ENCODE measurements at places on chromosomes 2 and 18.
A peak's percentile ranks its signal among the peaks of the same experiment; 100 is the strongest.

- no peak for DNase-seq
Measured at GRCh38 chr2:112588611-112589045, 4.2 kb downstream of the CHCHD5 start.

- no peak for DNase-seq
Measured at GRCh38 chr2:111204706-111205105, 84.0 kb downstream of the BCL2L11 start.

- peak; percentile 75 for DNase-seq
Measured at GRCh38 chr2:213151437-213152064, at the start of gene IKZF2. TSS of gene IKZF2 (minus strand) at chr2:213151612. CDS start at chr2:213148629, 2,983 bp downstream.

- DNase-seq: no peak
Measured at GRCh38 chr2:109257653-109258052, 128.6 kb downstream of the SH3RF3 start.

DNA sequence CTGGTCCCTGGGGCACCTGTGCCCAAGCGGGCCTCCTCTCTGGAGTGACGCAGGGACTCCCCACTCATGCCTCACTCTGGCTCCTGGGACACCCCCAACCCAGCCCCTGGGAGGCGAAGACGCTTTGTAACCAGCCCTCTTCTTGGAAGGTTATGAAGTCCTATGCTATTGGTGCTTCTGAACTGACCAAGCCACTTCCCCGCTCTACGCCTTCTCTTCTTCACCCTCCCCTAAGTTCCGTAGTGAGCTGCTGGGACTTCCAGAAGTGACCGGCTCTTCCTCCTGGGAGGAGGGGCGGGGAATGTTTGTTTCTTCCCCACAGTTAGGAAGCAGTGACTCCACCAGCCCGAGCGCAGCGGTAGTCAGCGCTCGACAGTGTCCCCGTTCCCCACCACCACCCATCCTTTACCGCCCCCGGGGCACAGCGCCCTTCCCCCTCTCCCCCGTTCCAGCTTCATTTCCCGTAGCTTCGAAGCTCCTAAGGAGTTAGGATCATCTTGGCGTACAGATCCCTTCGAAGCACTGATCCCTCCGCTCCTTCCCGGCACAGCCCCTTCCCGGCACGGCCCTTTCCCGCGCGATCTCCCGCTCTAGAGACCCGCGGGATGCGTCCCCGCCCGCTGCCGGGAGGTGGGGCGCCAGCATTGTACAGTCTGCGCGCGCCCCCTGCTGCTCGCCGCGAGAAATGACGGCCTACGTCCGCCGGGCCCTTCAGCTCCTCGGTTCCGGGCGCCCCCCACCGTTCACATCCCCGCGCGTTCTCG, 25.3 kb upstream of the NOTO start:
- peak; percentile 77 for DNase-seq

DNA sequence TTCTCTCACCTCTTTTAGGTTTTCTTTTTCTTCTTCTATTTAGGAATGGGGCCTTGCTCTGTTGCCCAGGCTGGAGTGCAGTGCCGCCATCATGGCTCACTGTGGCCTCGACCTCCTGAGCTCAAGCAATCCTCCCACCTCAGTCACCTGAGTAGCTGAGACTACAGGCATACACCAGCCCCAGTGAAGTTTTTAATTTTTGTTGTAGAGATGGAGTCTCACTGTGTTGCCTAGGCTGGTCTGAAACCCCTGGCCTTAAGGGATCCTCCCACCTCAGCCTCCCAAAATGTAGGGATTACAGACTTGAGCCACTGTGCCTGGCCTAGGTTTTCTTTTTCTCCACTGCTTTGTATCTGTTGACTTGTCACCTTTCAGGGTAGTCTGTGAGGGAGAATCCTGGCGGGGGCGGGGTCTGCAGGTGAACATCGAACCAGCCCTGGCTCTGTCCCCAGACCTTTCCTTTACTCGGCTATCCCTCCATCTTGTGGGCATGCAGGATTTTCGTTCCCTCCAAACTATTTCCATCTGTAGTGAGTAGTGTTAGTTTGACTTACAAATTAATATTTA, 21.7 kb downstream of the NCK2 start:
- DNase-seq: no peak

- DNase-seq: peak; percentile 66
Measured at GRCh38 chr2:165874445-165875039, 79.0 kb downstream of the TTC21B start.

DNA sequence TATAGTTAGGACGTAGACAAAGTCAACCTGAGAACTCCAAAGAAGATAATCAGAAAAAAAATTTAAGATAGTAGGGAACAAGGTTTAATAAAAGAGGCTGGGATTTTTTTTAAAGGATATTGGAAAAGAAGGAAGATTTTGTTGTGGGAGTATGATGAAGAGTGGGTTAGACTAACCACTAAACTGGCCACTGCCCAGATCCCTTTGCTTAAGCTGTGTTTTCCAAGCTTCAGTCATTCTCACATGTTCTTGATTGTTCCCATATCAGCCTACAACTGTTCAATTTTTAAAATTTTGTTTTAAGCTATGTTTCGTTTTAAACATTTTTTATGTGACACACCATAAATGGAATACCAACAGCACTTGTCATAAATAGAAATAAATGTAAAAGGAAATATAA, 284.5 kb upstream of the MMADHC start:
- no peak for DNase-seq

GRCh38 chr2:26591619-26592505, 49.3 kb downstream of the CIB4 start:
- DNase-seq: no peak

- DNase-seq: no peak
Measured at GRCh38 chr2:10561288-10562035, 113.3 kb upstream of the ODC1 start.

DNA sequence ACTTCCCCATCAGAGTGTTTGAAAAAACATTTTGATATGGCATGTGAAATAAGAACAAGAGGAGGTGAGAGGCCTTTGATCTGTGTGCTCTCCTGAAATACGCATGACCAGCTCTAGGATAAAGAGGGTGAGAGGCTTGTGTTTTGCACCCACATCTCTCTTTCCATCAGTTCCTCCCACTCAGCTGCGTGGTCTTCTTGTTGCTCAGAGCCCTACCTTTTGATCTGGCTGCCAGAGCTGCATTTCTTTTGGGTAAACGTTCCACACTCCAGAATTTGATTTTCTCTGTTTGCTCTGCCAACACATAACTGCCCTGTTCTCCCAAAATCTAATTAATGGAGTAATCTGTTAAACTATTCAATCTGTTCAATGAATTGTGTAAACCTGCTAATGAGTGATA, 72.0 kb upstream of the FN1 start:
- no peak for DNase-seq

DNA sequence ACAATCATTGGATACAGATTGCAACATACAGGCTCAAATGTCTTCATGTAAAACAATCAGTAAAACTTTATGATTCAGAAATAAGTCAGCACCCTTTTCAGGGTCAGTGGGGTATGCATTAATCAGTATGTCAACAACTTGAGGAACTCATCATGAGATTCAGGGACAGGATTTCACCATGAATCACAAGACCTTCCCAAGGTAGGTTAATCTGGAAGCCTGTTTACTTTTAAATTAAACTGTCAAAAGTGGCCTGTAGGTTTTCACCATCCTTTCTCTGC, 104.8 kb downstream of the SP100 start:
- no peak for DNase-seq

GRCh38 chr2:126809340-126809739, 89.3 kb upstream of the TEX51 start:
- DNase-seq: no peak

GRCh38 chr2:220891405-220891804, 680.7 kb downstream of the EPHA4 start:
- no peak for DNase-seq

- no peak for DNase-seq
Measured at GRCh38 chr2:48034295-48034694, 128.0 kb upstream of the FBXO11 start.

GRCh38 chr2:30084915-30085314, 61.9 kb upstream of the YPEL5 start:
- no peak for DNase-seq

- no peak for DNase-seq
Measured at GRCh38 chr2:177633910-177634294, 241.3 kb downstream of the AGPS start.

GRCh38 chr2:161159456-161160225, 587 bp upstream of the TANK start:
- DNase-seq: no peak

- DNase-seq: no peak
Measured at GRCh38 chr2:74291218-74291544, 52.0 kb downstream of the SLC4A5 start.

- DNase-seq: no peak
Measured at GRCh38 chr18:10951631-10952544, 197.5 kb downstream of the PIEZO2 start.

DNA sequence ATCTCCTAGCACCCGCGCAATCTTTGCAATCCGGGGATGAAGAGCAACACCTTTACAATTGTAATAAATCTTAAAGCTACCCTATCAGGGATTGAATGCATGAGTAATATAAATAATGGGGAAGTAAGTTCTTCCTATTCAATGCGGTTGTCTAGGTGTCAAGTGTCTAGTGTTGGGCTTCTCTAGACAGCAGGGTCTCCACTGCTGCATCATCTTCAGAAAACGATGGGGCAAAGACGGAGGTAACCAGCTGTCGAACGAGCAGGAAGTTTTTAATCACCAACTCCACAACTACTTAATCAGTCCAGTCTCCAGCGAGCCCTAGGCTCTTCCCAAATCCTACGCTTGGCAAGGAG, 573 bp downstream of the STAM2 start:
- DNase-seq: no peak

GRCh38 chr2:205543262-205543843, 138.9 kb upstream of the NRP2 start:
- no peak for DNase-seq

- no peak for DNase-seq
Measured at GRCh38 chr2:29106980-29107388, 8.2 kb upstream of the CLIP4 start.

DNA sequence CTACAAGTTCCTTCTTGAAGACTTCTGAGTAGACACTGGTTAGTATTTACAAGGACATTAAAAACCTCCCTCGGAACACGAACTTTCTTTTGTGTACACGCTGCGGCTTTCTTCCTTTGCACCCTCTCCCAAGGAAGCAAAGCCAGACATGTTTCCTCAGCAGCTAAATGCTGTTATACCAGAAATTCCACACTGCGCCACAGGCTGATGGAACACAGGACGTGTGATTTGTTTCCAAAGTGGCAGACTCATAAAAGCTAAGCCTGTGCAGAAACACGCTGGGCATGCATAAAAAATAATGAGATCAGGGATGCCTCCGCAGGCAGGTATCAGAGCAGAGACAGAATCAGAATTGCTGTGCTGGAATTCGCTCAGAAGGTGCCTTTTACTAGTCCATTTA, 73.0 kb upstream of the RGPD5 start:
- DNase-seq: no peak

- DNase-seq: no peak
Measured at GRCh38 chr2:19900931-19901441, 797 bp downstream of the TTC32 start.

- no peak for DNase-seq
Measured at GRCh38 chr2:111116011-111116746, 4.5 kb upstream of the BCL2L11 start.

GRCh38 chr18:26757263-26758019, 108.1 kb downstream of the AQP4 start:
- no peak for DNase-seq

DNA sequence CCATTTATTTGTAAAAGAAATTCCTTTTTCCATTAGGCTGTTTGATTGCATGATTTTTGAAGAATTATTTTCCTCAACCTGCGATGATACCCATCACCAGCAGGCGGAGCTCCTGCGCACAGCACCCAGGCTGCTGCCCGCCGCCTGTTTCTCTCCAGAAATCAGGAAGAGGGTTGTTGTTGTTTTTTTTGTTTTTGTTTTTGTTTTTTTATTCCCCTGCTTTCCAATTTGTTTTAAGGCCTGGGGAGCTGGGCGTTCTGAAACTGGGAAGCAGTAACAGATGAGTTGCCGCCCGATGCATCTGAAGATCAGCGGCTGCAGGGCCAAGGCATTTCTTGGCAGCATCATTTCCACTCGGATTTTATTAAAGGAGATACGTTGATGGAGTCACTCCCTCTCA, 132.1 kb downstream of the MBP start:
- DNase-seq: peak; percentile 64

DNA sequence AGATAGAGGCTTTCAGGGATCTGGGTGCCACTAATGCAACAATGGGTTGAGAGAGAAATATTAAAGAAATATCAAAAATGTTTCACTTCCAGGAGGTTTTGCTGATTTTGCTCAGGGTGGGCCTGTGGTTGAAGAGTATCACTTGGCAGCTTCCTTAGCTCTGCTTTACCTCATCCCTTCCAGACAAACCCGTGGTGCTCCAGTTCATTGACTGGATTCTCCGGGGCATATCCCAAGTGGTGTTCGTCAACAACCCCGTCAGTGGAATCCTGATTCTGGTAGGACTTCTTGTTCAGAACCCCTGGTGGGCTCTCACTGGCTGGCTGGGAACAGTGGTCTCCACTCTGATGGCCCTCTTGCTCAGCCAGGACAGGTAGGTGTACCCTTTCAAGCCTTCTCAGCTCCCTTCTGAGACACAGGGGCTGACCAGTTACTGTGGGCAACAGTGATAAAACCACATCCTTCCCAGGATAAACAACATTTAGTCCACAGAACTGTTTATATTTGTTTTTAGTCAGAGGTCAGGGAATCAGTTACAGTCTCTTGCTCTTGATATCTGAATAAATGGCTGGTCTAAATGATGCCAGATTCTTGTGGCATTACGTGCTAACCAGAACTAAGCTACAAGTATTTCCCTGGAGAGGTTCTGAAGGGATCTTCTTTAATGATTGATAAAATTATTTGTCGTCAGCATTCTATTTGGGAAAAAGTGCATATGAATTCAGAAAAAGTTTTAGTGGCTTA, 7.0 kb downstream of the SLC14A1 start:
- no peak for DNase-seq

- no peak for DNase-seq
Measured at GRCh38 chr2:206353685-206354084, 79.2 kb downstream of the ZDBF2 start.

- DNase-seq: no peak
Measured at GRCh38 chr2:202681688-202682205, 47.0 kb downstream of the FAM117B start.

- DNase-seq: no peak
Measured at GRCh38 chr2:207113414-207113813, 52.3 kb downstream of the KLF7 start.

DNA sequence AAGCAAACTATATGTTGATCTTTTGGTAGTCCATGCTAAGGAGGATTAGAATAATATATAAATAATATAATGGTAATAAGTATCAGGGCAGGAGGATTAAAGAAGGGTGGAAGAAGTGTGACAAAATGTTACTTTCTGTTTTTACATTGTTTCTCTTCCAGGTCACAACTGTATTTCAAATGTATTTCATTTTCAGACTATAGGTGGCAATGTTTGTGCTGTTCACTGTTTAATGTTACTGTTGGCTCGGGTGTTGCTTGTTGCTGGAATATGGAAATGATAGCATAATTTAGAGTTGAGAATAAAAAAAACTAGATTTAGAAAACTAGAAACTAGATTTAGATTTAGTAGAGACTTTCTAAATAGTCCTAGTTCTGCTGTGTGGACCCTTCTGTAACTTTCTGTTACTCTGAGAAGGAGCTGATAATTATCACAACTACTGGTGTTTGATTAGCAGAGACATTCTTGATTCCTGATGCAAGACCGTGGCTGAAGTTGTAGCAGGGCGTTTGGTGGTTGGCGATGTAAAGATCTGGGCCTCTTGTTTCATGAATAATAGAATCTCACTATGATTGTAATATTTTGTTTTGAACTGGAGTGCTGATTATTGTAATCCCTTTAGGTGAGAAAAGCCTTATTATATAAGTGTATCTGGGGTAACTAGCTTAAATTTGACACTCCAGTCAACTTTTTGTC, 7.9 kb downstream of the NEDD4L start:
- no peak for DNase-seq

- no peak for DNase-seq
Measured at GRCh38 chr2:128746356-128746755, 427.7 kb upstream of the HS6ST1 start.
